Posterior vena cava (tissue), 2 donors: ENCODE measurements at places on chromosomes 4 and X. TPM values are rescaled to one million over a fixed set of nuclear protein-coding genes. Genes with fewer than 3 reads are reported as not detected.

- no peak for DNase-seq
These were observed 34.3 kb upstream of the PROM1 start for GRCh38 chr4:16118090-16118489.

CENPVL2 gene
- not detected for total RNA-seq

DNA sequence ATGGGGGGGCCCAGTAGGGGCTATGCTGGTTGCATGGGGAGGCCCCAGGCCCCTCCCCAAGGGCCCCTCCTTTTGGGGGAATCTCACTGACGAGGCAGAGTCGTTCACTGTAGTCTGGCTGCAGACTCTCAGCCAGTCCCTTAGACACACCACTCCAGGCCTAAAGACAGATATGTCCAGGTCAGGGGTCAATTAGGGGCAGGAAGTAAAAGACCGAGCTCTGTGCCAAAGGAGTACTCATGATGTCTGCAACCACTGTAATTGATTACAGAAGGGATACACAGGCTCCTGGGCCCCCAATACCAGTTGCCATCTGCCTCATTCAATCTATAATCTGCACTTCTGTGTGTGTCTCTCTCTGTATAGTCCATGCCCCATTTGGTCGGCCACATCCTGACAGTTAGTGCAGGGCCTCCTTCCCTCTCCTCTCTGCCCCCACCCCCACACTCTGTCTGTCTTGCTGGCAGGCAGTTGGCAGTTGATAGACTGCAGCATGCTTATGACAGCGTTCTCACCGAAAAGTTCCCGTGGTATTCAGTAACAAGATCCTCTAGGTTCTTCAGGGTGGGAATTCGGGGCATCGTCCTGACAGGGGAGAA, 1.3 kb upstream of the CXorf65 start:
- DNase-seq, result no peak

DNA sequence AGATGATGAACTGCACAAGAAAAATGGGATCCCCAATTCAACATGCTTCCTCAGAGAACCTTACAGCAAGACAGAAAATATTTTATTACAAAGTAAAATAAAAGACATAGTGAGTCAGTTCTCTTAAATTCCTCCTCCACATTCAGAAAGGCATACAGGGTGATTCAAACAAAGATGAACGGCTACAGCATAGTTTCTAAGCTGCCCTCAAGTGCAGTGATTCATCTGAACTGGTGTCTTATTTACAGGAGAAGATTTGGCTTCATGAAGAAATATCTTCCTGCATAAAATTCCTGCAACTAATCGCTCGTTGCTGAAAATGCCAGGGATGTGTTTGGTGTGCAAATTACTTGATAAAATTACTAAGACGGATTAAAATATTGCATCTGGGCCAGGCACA, 103.6 kb downstream of the PRKX start:
- no peak for DNase-seq

DNA sequence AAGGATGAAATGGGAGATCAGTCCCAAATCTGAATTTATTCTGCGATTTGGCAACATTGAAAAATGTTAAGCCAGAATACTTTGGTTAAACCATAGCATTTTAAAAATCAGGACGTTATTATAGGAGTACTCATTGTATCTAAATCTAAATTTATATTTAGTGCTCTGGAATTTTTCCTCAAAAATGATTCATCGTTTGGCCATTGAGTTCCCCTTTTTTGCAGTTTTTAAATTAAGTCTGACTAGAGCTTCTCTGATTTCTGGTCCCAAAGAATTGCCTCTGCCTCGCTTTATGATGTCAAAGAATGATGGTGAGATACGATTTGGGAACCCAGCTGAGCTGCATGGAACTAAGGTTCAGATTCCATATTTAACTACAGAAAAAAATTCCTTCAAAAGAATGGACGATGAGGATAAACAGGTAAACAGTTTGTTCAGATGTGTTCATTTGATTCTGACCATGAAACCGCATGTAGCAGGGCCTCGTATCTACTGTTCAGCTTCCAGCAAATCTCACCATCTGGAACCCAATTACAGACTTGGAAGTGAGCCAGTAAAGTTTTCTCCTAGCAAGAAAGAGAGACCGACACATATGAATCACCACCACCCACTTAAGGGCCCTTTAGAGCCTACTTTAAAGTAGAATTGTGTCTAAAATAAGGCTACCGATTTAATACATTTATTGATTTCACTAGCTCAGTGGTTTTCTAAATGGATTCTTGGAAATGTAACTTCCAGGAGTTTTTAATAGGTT, 75.6 kb downstream of the REPS2 start:
- no peak for DNase-seq

DNA sequence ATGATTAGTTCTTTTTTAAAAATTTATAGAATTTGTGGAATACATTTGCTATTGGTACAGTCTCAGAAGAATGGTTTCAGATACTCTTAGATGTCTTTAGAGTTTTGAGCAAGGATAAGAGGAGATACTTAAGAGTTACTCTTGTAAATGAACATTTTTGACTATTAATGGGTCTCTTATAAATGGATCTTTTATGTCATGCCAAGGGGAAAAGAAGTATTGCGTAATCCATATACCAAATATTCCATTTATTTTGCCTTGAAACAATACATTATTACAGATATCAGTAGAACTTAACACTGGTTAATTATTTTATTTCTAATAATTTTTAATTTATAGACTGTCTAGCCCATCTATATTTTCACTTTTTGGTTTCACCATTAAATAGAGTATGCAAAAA, 17.2 kb upstream of the DCAF4L1 start:
- no peak for DNase-seq
